ENCODE measurements at places on chromosomes 11 and 22.

- DNase-seq: no peak
Observed at GRCh38 chr22:42860968-42861367, 3.9 kb upstream of the ARFGAP3 start.

DNA sequence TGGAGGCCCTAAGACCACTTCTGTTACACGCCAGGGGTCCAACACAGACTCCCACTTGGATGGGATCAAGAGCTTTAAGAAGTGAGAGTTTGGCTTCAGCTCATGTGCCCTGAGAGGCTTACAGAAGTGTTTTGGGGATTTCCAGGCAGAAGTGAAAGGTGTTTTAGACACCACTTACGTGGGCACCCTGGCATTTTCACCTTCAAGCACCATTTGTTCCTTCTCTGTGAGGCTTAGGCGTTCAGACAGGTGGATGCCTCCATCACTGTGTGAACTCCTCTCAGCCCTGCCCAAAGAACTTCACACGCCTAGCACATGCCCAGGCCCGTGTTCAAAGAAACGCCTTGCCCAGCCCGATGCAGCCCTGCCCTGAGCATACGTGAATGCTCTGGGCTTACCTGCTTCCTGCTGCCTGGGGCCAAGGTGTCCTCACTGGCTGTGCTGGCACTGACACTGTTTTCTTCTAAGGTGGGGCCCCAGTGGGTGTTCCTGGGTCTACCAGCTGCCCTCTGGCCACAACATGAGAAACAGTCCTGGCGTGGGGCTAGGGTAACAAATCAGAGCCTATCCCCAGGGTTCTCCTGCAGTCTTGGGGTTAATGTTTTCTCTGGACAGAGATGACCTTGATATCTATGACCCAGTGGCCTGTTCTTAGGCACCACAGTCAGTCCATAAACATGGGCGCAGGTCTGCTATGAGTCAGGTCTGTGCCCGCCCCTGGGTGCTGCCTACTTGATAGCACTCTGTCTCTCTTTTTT is 34.0 kb downstream of the AMPD3 start:
- DNase-seq: no peak

DNA sequence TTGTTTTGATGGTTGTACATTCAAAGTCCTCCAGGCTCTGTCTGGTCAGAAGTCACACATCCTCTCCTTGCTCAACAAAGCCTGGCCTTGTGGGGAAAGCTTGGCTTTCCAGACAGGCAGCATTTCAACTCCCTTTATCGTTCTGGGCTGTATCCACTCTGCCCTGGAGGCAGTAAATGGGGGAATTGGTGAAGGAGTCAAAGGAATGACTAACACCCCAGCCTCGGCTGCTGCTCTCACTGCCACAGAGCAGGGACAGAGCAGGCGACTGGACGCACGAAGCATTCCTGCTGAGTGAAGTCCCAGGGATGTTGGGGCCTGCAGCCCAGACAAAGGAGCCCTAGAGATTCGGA is 52.8 kb downstream of the WNT11 start:
- no peak for DNase-seq

- DNase-seq: no peak
Observed at GRCh38 chr22:44473580-44473979, 24.5 kb downstream of the RTL6 start.

DNA sequence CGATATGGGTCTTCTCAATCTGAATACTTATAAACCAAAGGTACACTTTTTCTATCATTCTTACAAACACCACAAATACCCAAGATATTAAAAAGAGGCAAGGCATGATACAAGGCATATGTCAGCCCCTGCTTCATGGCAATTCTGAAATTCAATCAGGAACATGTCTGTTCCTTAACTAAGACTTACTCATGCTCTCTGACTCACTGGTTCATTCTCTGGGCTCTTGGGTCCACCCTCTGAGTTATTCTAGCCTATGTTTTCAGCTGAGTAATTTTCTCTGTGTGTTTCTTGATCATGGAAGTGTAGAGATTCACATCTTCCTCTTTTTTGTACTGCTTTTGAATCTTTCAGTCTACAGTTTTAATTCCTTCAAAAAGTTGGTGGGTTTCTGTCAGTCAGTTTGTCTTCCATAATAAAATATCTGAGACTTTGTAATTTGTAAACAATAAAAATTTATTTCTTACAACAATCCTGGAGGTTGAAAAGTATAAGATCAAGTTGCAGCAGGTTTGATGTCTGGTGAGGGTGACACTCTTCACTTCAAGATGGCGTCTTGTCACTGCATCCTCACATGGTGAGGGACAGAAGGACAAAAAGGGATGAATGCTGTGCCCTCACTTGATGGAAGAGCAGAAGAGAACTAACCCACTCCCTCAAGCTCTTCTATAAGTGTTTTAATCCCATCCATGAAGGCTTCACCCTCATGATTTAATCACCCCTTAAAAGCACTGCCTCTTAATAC is 211.7 kb downstream of the FAM76B start:
- peak; percentile 86 for DNase-seq

DNA sequence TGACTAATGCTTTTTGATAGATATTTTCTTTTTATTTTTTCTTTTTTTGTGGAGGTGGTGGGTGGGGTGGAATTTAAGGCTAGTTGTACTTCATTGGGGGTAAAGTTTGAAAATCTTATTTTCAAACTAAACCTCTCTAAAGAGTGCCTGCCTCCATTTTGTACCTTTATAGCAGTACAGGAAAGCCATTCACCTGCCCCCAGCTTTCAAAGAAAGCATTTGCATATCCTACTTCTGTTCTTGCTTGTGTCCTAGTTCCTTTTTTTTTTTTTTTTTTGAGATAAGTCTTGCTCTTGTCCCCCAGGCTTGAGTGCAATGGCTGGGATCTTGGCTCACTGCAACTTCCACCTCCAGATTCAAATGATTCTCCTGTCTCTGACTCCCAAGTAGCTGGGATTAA is 766.2 kb upstream of the LRRC4C start:
- no peak for DNase-seq

DNA sequence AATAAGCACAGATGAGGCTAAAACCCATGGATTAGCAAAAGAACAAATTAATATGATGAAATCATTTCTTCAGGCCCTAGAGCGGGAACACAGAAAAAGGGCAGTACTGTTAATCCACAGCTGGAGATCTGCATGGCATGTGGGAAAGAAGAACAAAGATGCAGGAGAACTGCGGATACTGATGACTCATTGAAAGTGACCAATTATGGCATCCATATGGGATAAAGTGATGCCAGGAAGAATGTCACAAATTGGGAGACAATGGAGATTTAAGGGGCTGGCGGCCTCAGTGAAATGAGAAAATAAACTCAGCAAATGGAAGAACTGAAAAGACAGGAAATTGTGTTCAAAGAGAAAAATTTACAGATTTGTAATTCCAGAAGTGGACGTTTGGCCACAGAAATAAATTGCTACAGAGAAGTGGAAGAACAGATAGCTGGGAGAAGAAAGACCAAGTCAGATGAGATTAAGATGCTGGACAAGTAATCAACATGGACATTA is 39.4 kb downstream of the SIK3 start:
- no peak for DNase-seq

GRCh38 chr11:4125141-4125540 is 30.5 kb downstream of the RRM1 start:
- no peak for DNase-seq

- DNase-seq: no peak
Observed at GRCh38 chr22:29873943-29874342, 9.0 kb upstream of the MTMR3 start.

GRCh38 chr22:38203855-38204514 is 2.2 kb downstream of the MAFF start:
- peak; percentile 59 for DNase-seq

- DNase-seq: no peak
Observed at GRCh38 chr22:48755059-48755949, 1072.4 kb downstream of the BRD1 start.

GRCh38 chr11:45392591-45393091 is 106.5 kb upstream of the SYT13 start:
- DNase-seq: no peak

- no peak for DNase-seq
Observed at GRCh38 chr11:63908631-63909401, 8.1 kb downstream of the RCOR2 start.

- no peak for DNase-seq
Observed at GRCh38 chr22:46969491-46969890, 207.0 kb downstream of the TBC1D22A start.

- DNase-seq: no peak
Observed at GRCh38 chr11:1100417-1101245, 26.0 kb downstream of the MUC2 start.

DNA sequence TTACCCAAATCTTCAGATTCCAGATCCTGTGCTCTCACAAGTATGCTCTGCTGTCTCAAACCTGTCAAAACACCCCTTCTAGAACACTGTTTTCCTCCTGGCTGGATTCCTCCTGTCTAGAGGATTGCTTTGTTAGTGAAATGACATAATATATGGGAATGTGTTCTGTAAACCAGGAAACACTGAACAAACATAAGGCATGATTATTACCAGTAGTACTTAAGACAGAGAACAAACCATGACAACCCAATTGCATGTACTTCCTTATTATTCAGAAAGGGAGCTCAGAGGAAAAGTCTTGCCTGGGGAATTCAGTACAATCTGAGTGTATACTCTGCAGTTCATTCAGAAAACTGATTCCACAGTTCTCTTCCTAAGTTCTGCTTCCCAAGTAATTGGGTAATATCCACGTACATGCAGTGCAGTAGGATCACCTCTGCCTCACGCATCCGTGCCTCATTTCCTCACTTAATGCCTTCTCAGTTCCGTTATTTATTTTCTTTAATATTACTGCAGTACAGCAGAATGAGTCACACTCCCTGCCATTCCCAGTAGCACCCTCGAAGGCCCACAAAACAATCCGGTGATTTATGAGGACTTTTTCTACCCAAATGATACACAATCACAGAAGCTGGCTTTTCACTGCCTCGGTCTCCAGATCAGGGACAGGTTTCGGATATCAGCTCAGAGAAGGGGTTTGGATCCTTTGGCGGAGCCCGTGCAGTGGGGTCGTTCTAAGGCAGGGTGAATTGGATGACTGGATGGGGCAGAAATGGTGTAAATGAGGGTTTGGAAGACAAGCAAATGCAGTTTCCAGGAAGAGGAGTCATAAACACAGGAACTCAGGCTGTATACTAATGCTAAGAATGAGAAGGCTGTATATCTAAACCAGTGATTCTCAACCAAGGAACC is 896.9 kb downstream of the KCNA4 start:
- DNase-seq: no peak

DNA sequence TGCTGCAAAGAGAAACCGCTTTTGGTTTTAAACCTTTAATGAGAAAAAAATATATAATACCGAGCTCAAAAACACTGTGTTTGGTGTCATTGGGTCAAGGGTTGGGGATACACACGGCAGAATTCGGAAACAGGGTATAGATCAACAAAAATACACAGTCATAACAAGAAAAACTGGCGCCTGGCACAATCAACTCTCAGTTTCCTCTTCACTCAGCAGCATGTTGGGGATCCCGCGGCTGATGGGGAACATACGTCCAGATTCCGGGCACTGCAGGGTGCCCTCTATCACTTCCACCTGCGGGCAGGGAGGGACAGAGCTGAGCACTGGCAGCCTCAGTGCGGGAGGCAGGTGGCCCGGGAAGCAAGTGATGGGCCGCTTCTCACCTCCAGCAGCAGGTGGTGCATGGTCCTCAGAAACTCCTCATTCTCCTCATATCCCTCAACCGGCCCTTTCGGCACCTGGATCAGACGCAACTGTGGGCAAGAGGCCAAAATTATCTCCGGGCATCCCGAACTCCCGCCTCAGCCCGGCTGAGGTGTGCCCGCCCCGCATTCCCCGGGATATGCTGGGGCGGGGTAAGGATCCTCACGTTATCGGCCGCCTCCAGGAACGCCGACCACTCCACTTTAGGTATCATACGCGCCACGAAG is 561 bp downstream of the TRMT112 start:
- no peak for DNase-seq

DNA sequence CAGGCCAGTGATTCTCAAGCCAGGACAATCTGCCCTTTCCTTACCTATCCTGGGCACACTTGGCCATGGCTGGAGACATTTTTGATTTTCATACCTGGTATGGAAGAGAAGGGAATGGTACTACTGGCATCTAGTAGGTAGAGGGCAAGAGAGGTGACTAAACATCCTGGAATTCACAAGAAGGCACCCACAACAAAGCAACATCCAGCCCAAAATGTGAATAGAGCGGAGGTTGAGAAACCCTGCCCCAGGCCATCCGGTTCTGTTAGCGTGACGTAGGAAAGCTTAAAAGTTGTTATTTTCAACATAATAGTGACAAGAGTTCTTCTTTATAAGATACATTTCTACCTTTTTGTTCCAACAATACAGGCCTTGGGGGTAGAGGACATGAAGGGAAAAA is 114.9 kb upstream of the ALX4 start:
- DNase-seq: no peak

DNA sequence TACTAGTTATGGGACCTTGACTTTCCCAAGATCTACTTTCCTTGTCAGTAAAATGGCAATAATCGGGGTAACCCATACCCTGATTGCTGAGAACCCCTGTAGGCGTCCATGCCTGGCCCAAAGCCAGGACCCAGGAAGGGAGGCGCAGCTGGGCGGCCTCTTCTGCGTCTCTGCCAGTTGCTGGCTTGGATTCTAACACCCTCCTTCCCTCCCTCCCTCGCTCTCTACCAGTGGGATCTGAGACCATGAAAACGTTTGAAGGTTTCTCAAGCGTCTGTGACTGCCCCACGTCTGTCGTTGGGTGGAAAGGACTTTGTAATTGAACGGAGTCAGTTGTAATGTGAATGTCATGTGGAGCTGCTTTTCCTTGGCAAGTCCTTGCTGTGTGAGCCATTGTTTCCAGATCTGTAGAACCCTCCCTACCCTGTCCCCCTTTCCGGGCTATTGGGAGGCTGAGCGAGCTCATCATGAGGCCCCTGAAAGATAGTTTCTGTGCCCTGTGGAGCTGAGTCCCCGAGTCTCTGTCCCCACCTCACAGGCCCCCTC is 47.8 kb downstream of the PARVB start:
- DNase-seq: no peak

DNA sequence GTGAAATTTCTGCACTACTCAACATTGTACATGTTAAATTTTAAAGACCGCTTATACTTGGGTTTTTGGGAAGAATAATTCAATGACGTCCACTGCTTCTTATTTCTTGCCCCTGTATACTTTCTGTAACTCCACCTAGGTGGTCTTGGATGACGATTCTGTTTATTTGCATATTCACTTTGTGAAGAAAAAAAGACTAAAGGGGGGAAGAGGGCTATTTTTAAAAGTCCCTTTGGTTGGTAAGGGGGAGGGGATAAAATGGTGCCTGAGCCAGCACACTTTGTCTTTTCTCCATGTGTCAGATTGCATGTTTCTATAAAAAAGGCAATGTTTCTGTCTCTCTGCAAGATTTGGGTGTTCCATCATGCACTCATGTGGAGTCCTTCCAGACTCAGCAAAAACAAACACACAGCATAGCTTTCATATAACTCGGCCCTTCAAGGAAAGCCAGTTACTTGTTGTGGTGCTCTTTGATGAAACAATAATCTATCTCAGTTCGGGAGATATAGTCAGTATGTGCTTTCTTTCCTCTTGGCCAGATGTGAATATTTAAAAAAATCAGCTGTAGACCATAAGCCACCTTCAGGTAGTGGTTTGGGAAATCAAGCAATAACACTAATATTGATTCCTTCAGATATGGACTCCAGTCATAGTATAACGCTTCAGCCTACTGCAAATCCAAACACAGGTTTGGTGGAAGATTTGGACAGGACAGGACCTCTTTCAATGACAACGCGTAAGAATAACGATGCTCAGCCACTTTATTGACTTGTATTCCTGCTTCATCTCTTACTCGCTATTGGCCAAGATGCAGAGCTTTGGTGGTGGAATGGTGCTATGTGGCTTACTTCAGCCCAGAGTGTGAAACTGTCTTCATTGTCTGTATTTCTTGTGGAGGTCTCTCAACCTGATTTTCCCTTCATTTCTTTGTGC is 68.8 kb downstream of the CD44 start:
- no peak for DNase-seq

GRCh38 chr11:117670443-117670842 is 126.6 kb downstream of the DSCAML1 start:
- DNase-seq: no peak
